ENCODE measurements at places on chromosomes 16 and 17.

GRCh38 chr16:69871708-69872107 lies 79.4 kb upstream of the CLEC18A start:
- DNase-seq = no peak

DNA sequence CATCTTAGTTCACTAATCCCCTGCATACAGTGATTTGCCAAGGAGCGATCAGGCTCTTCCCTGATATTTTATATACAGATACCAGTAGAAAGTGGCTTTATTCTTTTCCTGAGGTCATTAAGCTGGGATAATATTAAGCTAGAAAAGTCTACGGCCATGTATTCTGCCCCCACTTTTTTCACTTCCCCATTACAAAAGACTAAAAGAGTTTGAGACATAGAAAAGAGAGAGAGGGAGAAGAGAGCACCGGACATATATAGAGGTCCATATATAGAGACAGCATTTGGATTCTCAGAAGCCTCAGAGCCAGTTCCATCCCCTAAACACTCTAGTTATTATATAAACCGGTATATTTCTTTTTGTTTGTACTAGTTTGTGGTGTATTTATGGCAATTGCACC lies 166.5 kb upstream of the ANKFN1 start:
- no peak for DNase-seq

DNA sequence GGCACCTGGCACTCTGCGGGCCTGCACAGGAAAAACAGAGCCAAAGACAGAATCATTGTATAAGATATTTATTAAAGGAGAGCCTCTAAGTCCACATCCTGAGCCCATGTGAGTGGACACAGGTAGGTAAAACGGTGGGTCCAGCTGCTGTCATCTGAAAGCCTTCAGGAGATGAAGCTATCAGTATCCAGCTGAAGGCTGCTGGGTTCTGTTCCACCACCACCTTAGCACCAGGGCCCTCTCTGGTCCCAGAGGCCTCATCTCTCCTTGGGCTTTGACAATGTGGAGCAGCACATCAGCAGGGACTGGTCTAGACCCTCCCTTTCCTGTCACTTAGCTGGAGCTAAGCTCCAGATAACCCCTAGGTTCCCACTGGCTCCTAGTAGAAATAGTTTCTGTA lies 7.3 kb downstream of the TMEM106A start:
- DNase-seq = no peak

GRCh38 chr16:27048316-27048715 lies 18.4 kb upstream of the C16orf82 start:
- no peak for DNase-seq

- DNase-seq = no peak
Measured at GRCh38 chr17:34024806-34025551, 230.1 kb upstream of the CCL2 start.

GRCh38 chr16:2821487-2822157 lies 4.6 kb downstream of the PRSS21 start:
- DNase-seq = no peak

Data from left ventricle myocardium inferior (tissue), 1 donor.